ENCODE measurements at places on chromosomes 2 and 18. TPM values are rescaled to one million over a fixed set of nuclear protein-coding genes. Genes with fewer than 3 reads are reported as not detected.
A peak's percentile ranks its signal among the peaks of the same experiment; 100 is the strongest.

- H3K36me3 ChIP-seq = no peaks in the 10 kb centered on the region
- no peak overlapping the region for H3K4me3 ChIP-seq
- H3K27ac ChIP-seq = no peak overlapping the region
- no peak for DNase-seq
Observed at GRCh38 chr2:57888463-57888862, 158.1 kb upstream of the VRK2 start.

DNA sequence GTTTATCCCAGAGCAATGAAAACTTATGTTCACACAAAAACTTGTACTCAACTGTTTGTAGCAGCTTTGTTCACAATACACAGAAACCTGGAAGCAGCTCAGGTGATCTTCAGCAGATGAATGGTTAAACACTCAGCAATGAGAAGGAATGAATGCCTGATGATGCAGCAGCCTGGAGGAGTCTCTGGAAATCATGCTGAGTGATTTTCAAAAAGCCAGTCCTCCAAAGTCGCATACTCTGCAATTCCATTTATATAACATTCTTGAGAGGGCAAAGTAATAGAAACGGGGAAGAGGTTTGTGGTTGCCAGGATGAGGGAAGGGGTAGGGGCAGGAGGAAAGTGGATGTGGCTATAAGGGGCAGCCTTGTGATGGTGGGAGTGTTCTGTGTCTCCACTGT is 108.1 kb downstream of the CTIF start:
- no peaks in the 10 kb centered on the region for H3K27me3 ChIP-seq
- no peak overlapping the region for H3K4me3 ChIP-seq
- H3K4me1 ChIP-seq = no peaks in the 10 kb centered on the region
- H3K36me3 ChIP-seq = no peaks in the 10 kb centered on the region
- no peak for DNase-seq

LTBP1 gene
- total RNA-seq = 14.8 TPM

C2orf80 gene
- total RNA-seq = not detected

DNA sequence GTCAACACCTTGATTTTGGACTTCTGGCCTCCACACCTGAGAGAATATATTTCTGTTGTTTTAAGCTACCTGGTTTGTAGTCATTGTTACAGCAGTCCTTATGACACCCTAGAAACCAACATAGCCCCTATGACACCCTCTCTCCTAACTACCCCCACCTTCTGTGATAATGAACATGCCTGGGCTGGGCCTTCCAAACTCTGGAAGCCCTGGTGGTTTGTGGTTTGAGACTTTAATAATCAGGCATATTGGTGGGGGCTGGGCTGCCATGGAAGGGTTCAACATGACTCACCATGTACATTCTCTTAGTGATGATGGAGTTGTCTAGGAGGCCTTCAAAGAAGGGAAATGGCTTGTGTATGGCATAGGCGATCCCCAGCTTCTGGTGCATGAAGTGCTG is 3.3 kb downstream of the SP110 start:
- H3K4me3 ChIP-seq = no peak overlapping the region
- DNase-seq = no peak
- no peak overlapping the region for H3K27ac ChIP-seq
- H3K36me3 ChIP-seq = peaks cover 51% of the 10 kb centered on the region
- H3K4me1 ChIP-seq = peaks cover 21% of the 10 kb centered on the region

DNA sequence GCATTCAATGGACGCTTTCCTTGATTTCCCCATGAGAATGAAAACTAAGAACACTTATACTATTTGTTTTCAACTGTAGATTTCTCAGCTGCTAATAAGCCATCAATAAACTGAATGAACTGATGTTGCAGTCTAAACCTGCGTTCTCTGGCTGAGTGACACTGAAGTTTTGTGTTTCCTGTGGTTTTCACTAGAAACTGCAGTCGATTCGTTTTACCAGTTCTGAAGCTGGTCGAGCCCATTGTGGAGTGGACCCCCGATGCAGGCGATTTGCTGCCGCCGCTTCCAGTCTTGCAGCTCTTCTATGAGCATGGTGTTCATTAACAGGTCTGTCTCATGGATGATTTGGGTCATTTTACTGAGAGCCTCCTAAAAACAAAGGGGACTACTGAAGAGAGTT is 50.6 kb upstream of the STAT1 start:
- DNase-seq = no peak
- H3K27me3 ChIP-seq = no peaks in the 10 kb centered on the region
- H3K36me3 ChIP-seq = no peaks in the 10 kb centered on the region
- H3K27ac ChIP-seq = no peak overlapping the region
- H3K4me1 ChIP-seq = no peaks in the 10 kb centered on the region

CRYGD gene
- total RNA-seq = not detected

TMEM185B gene
- total RNA-seq = 22.3 TPM

- H3K27me3 ChIP-seq = no peaks in the 10 kb centered on the region
- no peak for DNase-seq
- H3K36me3 ChIP-seq = no peaks in the 10 kb centered on the region
- H3K4me1 ChIP-seq = no peaks in the 10 kb centered on the region
- H3K4me3 ChIP-seq = no peak overlapping the region
Observed at GRCh38 chr2:192513575-192513974, 318.8 kb upstream of the TMEFF2 start.

RIT2 gene
- total RNA-seq = not detected

DNA sequence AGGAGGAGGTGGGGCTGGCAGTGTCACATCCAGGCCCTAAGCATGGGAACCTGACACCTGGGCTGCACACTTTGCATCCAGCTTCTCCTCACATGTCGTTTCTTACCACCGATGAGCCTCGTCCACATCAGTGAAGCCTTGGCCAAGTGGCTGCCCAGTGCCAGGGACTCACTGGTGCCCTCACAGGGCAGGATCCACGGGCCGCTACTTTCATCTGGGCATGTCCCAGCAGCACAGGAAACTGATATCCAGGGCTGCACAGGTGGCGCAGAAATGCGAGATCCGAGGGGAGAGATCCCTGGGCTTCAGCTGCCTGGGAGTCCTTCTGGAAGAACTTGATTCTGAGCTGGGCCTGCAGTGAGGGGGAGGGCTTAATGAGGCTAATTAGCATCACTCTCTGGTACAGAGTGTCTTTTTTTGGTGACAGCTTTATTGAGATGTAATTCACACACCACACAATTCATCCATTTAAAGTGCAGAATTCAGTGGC is 291.6 kb upstream of the HDAC4 start:
- H3K4me1 ChIP-seq = no peaks in the 10 kb centered on the region
- H3K4me3 ChIP-seq = no peak overlapping the region

DNA sequence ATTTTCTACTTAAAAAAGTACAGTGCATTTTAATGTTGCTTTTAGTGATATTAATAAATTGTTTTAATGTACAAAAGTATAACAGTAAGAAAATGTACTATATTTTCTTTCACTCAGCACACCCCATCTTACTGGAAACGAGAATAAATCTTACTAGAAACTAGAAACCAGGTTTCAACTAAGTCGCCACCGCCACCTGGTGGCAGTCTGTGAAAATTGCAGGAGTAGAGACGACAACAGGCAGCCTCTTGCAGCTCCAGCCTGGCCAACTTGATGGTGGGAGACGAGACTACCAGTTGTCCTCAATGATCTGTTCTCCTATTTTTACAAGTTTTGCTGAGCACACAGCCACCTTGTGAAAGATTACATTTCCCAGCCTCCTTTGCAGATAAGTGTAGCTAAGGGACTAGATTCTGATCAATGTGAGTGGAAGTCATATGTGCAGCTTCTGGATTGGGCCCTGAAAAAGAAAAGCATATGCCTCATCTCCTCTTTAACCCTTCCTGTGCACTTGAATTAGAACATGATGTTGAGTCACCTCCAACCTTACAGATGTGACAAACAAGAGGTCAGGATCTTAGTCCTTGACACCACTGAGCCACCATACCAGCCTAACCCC is 8.7 kb downstream of the OTOF start:
- no peaks in the 10 kb centered on the region for H3K27me3 ChIP-seq
- no peaks in the 10 kb centered on the region for H3K4me1 ChIP-seq
- H3K36me3 ChIP-seq = no peaks in the 10 kb centered on the region
- H3K27ac ChIP-seq = no peak overlapping the region

DNA sequence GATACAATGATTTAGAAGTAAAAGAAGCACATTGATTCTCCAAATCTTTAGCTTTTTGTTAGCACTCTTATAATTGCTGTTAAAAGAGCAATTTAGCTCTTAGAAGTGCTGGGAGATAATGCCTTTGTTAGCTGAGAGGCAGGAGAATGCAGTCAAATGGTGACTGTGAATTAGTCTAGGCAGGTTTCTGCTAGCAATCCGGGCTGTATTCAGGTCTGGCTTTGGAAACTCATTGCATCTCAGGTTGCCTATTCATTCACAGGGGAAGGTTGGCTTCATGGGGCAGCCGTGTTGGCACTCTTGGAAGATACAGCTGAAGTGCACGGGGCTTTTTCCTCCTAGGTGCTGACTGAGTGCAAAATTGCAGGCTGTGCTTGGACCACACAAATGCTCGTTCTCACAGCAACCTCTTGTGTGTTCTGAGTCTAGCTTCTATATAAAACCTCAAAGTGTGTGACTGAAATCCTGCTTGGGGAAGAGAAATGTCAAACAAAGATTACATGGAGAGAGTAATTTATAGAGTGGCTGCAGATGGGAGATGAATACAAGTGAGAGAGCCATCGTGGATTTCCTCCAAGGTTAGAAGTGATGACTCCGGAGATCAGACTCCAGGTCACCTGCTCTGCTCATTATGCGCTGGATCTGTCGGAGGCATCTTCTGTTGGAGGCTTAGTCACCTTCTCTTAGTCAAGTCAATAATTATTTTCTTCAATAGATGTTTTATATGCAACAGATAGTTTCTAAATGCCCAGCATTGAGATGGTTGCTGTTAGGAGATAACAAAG is 167.8 kb downstream of the PMAIP1 start:
- H3K36me3 ChIP-seq = no peaks in the 10 kb centered on the region
- no peak overlapping the region for H3K27ac ChIP-seq
- no peaks in the 10 kb centered on the region for H3K27me3 ChIP-seq
- no peaks in the 10 kb centered on the region for H3K4me1 ChIP-seq

- H3K4me1 ChIP-seq = peaks cover 8% of the 10 kb centered on the region
- no peak overlapping the region for H3K4me3 ChIP-seq
- no peaks in the 10 kb centered on the region for H3K27me3 ChIP-seq
- H3K27ac ChIP-seq = no peak overlapping the region
Observed at GRCh38 chr2:42216694-42217093, 47.5 kb downstream of the EML4 start.

DNA sequence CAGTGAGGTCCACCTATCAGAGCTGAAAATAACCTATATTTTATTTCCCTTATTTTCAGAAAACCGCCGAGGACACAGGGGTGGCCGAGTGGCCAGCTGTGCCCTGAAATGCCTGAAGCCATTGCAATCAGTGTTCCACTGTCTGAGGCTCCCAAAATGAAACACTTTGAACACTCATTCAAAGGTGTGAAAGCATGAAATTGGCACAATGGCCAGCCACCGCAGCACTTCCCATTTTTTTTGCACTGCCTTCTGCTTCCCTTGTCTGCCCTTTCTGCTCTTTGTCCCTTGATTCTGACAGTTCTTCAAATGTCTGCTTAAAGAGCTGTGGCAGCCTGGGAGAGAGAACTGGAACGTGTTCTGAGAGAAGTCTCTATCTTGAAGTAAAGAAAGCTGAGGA is 1127.5 kb upstream of the CELF4 start:
- H3K4me1 ChIP-seq = no peaks in the 10 kb centered on the region
- H3K4me3 ChIP-seq = no peak overlapping the region
- no peaks in the 10 kb centered on the region for H3K36me3 ChIP-seq
- H3K27ac ChIP-seq = no peak overlapping the region
- H3K27me3 ChIP-seq = no peaks in the 10 kb centered on the region
- no peak for DNase-seq

- H3K4me3 ChIP-seq = no peak overlapping the region
- H3K4me1 ChIP-seq = peaks cover 70% of the 10 kb centered on the region
- H3K27me3 ChIP-seq = no peaks in the 10 kb centered on the region
- DNase-seq = peak; percentile 96
- no peaks in the 10 kb centered on the region for H3K36me3 ChIP-seq
Observed at GRCh38 chr2:46970334-46971288, 55.0 kb upstream of the MCFD2 start.

KCNIP3 gene
- total RNA-seq = 0.54 TPM

DNA sequence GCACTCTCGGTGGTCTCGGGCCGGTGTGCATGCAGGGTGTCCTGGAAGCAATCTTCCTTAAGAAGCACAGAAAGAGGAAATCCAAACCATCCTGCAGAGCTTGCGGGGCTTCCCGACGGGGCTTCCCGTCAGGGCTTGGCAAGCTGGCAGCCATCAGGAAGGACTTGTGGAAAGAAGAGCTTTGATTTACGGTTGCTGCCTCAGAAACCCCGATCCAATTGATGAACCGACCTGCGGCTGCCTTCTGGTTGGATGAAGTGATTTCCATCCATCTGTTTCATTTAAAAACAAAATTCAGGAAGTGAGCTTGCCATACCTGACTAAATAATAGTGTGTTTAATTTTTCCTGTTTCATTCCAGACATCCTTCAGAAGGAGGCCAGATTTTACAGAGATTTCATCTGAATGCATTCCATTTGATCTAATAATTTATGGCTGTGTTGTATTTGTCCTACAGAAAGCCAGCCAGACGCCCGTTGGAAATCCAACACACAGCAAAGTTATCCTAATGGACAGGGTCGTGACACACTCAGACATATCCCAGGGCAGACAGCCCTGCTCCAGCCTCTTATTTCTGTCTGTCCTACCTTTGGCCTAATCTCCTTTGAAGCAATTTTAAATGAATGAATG is 141.3 kb downstream of the SEPTIN10 start:
- no peak for DNase-seq
- no peak overlapping the region for H3K27ac ChIP-seq
- H3K27me3 ChIP-seq = no peaks in the 10 kb centered on the region
- no peaks in the 10 kb centered on the region for H3K4me1 ChIP-seq
- no peak overlapping the region for H3K4me3 ChIP-seq

DNA sequence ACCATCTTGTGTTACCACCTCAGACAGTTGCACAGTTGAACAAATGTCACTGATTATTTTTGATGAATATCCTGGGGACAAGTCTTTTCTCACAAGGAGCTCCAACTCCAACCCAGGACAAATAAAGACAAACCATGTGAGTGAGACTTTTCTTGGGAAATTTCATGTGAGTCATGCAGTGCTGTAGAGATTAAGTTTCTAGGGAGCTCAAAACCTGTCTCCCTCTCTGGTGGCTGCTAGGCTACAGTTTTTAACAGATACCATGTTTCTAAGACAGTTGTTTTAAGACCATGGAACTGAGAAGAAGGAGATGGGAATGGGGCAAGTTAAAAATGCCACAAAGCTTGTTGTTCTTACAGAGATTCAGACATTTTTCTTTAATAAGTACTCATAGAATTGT is 255.5 kb downstream of the RIT2 start:
- no peaks in the 10 kb centered on the region for H3K4me1 ChIP-seq
- H3K27ac ChIP-seq = no peak overlapping the region
- no peak for DNase-seq
- no peak overlapping the region for H3K4me3 ChIP-seq
- no peaks in the 10 kb centered on the region for H3K27me3 ChIP-seq
- H3K36me3 ChIP-seq = no peaks in the 10 kb centered on the region

- no peaks in the 10 kb centered on the region for H3K36me3 ChIP-seq
- no peak overlapping the region for H3K4me3 ChIP-seq
- no peak for DNase-seq
- no peaks in the 10 kb centered on the region for H3K4me1 ChIP-seq
Observed at GRCh38 chr18:66280470-66280869, 323.4 kb downstream of the CDH19 start.

TUBA4B gene
- total RNA-seq = not detected

MPV17 gene
- total RNA-seq = 177 TPM

Measured in adrenal gland (tissue), 19 donors.